Stimulated activated CD8-positive, alpha-beta memory T cell treated with anti-CD3 and anti-CD28 coated beads, Interleukin-15, amount 100 ng/mL, for 24 hours (primary cell): ENCODE measurements at places on chromosomes 16 and 17.

DNA sequence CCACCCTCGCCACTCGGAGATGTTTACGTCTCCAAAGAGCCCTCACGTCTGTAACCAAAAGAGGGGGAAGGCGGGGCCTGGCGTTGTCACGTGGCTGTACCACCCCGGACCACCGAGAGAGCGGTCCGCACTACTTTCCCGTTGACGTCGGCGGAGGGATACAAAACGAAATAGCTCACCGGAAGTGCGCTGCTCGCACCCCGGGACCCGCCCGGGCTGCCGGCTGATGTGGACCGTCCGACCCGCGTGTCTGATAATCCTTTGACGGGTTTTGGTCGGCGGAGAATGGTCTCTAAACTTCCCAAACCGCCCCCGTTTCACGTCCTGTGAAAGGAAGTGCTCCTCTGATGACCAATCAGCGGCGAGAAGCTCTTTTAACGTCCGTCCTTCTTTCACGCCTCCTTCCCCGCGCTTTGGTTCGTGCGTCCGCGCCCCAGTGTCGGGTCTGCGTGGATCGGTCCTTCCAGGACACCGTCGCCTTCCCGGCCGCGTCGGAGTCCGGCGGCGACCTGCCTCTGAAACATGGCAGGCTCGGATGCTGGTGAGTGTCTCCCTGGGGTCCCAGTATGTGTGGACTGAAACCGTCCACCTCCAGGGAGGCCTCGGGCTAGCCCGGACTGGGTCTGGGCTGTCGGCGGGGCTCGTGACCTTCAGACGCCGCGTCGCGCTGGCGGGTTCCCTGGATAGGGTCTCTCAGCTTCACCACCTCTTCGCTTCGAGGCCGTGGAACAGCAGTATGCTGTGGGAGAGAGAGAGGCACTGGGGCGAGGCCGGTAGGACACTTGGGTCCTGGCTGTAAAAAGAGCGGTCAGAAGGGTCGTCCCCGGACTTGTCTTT is at the start of gene CEP95:
Gene CEP95, plus strand, starts transcription at position 402 of the 837 bp plus-strand sequence. Its CDS starts 121 bp downstream, at position 523.
- peak; percentile 88 for DNase-seq

DNA sequence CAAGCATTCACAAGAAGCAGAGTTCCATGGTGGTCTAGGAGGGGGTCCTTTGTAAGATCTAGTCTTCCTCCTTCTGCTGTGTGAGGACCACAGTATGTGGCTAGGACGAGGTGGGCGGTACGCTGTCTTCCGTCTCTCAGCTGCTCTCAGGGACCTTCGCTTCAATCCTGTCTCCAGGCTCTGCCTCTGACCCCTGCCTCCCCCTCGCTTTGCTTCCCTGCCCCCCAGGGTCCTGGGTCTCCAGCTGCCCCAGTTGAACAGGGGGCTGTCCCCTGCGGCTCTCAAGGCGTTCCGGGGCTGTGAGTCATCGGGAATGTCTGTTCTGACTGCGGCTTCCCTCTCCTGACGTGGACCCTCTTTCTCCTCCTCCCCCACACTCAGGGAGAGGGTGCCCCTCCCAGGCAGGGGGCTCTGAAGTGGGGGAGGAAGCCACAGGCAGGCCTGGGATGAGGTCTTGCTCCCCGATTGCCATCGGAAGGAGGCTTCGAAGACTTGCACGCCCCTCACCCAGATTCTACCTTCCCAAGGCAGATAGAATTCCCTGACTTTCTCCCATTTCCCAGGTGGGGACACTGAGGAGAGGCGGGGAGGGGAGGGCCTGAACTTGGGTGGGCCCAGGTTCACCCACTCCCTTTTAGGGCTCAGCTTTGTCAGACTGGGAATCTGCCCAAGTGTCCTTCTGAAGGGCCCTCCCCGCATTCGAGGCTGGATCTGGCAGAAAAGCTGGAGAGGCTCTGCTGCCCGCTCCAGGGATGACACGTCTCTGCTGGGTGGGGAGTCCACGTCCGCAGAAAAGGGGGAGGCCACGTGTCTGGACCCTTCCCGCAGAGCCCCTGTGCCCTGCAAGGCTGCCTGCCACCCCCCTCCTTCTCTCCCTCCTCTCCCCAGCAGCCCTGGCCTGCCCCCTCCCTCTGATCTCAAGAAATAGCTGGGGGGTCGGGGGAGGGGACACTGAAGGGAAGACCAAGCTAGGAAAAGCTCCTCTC is 9.1 kb upstream of the COL1A1 start:
- no peak for DNase-seq

GRCh38 chr17:65434251-65434650 is 127.2 kb downstream of the AXIN2 start:
- DNase-seq = no peak

GRCh38 chr17:17347234-17347955 is 44.2 kb downstream of the NT5M start:
- DNase-seq = no peak

GRCh38 chr16:47507701-47508100 is 46.6 kb downstream of the PHKB start:
- DNase-seq = no peak

GRCh38 chr16:68732741-68733399 is 4.2 kb upstream of the CDH1 start:
- DNase-seq = no peak

- DNase-seq = no peak
These were observed 190.2 kb downstream of the PRKCA start for GRCh38 chr17:66492561-66493005.

DNA sequence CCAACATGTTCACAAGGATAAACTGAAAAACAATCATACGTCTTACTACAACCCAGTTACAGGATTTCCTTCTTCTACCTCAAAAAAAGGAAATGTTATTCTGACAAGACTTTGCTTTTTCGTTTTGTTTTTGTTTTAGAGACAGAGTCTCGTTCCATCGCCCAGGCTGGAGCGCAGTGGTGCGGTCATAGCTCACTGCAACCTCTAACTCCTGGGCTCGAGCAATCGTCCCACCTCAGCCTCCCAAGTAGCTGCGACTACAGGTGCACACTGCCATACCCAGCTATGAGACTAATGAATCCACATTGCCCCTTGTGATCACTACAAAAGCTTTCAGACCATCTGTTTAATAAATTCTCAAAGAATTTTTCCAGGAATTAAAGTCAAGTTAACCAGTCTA is 8.8 kb upstream of the TRIM37 start:
- DNase-seq = no peak

- no peak for DNase-seq
These were observed 21.6 kb downstream of the CD300LF start for GRCh38 chr17:74691151-74691550.

- no peak for DNase-seq
These were observed 204.2 kb upstream of the FOXF1 start for GRCh38 chr16:86306011-86306644.

DNA sequence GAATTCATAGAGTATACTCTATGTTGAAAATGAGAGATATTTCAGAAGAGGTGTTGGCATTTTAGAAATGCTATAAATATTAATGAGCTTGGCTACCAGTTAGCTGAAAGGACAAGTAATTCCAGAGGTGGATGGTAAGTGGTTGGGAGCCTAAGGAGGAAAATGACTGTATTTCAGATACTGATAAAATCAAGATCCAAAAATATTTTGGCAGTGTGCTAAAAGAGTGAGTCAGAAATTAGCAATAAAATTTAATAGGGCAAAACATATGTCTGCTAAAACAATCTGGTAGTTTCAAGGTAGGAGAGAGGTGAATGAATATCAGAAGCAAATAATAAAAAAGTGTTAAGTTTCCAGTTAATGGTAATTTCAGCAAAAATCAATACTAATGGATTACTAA is 1287.9 kb downstream of the CDH8 start:
- DNase-seq = no peak

- no peak for DNase-seq
These were observed 3.3 kb downstream of the CDK3 start for GRCh38 chr17:76003915-76004314.

- no peak for DNase-seq
These were observed 20.2 kb downstream of the CYTH1 start for GRCh38 chr17:78761789-78762406.

DNA sequence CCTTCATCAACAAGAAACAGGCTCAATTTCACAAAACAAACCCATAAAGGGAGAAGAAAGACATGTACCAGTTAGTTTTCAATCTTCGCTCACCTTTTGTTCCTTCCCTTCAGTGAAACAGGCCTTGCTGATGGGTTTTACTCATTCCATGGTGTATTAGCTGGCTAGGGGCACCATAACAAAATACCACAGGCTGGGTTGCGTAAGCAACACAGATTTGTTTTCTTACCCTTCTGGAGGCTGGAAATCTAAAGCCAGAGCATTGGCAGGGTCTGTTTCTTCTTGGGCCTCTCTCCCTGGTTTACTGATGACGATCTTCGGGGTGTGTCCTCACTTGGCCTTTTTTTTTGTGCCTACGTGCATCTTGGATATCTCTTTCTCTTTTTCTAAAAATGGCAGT is 383.4 kb upstream of the RBFOX1 start:
- no peak for DNase-seq

GRCh38 chr17:1577583-1578013 is 15.0 kb upstream of the PITPNA start:
- DNase-seq = no peak

- DNase-seq = no peak
These were observed 60.5 kb downstream of the NFAT5 start for GRCh38 chr16:69626256-69626655.

GRCh38 chr17:15882777-15883176 is 62.2 kb upstream of the ADORA2B start:
- DNase-seq = no peak

DNA sequence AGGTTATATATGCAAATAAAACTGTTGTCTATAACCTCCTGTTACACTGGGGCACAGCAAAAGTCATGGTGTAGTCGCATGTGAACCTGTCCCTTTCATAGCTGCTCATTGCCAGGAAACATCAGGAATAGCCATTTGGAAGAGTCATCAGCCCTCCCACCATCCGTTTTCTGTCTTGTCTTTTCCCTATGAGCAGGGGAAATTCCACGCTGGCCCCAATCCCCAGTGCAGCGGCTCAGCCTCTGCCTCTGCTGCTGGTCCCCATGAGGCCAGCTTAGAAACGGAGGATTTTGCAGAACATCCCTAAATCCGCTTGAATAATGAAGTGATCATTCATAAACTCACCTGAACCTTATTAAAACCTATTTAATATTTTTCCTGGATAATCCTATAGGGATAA is 10.5 kb downstream of the MAPT start:
- no peak for DNase-seq

DNA sequence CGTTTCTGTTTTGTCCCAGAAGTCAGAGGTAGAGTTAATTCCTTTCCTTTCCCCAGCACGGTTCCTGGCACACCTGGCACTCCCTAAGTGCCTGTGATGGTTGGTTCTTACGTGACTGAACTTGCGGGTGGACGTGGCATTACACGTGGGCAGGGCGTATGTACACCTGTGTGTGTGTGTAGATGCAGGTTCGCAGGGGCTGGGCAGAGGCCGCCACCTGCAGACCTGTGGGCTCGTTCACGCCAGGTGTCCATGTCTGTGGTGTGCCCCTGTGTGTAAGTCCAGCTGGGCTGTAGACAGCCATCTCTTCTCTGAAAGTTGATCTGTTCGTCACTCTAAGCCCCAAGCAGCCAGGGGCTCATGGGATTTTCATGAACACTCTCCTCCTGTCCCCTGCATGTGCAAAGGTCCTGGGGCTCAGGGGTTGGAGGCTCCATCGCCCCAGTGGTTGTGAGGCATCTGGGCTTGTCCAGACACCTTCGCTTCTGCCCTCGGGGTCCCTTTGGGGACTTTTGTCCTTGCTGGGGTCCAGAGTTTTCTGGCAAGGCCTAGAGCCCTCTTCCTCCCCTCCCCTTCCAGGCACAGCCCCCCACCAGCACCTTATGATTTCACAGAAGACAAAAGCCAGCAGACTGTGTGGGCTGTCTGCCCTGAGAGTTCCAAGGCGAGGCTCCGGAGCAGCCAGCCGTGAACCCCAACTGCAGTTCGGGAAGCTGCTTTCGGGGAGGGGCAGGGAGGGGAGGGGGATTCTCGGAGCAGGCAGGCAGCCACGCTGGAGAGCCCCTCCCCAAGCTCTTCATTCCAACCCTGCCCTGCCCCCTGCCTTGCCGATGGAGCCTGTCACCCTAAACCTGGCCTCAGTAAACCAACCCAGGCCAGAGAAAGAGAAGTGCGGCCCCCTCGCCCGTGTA is 5.4 kb upstream of the FSCN2 start:
- DNase-seq = no peak

GRCh38 chr17:80855948-80856862 is 135.4 kb upstream of the CHMP6 start:
- DNase-seq = no peak

DNA sequence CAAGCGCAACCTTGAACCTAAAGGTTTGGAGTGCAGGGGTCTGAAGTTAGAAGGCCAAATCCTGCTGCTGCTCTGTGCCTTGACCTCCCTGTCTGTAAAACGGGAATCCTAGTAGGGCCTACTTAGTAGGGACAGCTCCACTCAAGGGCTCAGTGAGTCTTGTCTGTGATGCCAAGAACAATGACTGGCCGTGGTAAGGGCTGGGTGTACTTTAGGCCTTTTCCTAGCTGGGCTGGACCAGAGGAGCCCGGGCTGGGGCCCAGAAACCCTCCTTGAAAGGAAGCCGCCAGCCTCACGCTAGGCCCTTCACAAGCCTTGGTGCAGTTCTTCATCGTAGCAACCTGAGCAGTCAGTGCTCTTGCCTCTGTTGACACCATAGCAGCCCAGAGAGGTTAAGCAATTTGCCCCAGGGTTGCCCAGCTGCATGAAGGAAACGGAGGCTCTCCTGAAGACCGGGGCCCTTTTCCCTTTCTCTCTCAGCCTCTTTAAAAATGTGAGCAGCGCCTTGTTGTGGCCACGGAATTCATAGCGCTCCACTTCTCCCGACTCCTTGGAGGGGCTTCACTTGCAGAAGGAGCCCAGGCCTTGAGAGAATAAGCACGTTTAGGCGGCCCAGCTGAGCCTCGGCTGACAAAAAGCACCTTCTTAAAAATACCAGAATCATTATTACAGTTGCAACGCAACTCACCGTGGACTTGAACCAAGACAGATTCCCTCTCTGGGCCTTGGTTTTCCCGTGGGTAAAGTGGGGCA is 4.4 kb downstream of the NECAB2 start:
- DNase-seq = no peak

- no peak for DNase-seq
These were observed 14.1 kb downstream of the FAM222B start for GRCh38 chr17:28828294-28829040.
